Naive thymus-derived CD4-positive, alpha-beta T cell (primary cell): ENCODE measurements at places on chromosomes 7 and 10. TPM values are rescaled to one million over a fixed set of nuclear protein-coding genes. Genes with fewer than 3 reads are reported as not detected.

ITPRIP gene
- total RNA-seq, result 20.2 TPM

- no peaks in the 10 kb centered on the region for H3K36me3 ChIP-seq
- H3K4me1 ChIP-seq, result peaks cover 37% of the 10 kb centered on the region
- H3K27me3 ChIP-seq, result no peaks in the 10 kb centered on the region
- no peak for DNase-seq
- peak overlapping the region; percentile 53 for H3K27ac ChIP-seq
- no peak overlapping the region for H3K4me3 ChIP-seq
These were observed 119.8 kb downstream of the FAM107B start for GRCh38 chr10:14654821-14655382.

MOSPD3 gene
- total RNA-seq, result 8.8 TPM

AP4M1 gene
- 11.2 TPM for total RNA-seq

GSTO1 gene
- total RNA-seq, result 28.1 TPM

GRCh38 chr7:134514663-134515062, 12.7 kb upstream of the AKR1B10 start:
- peak; percentile 32 for DNase-seq
- no peak overlapping the region for H3K27ac ChIP-seq
- H3K36me3 ChIP-seq, result no peaks in the 10 kb centered on the region
- H3K4me1 ChIP-seq, result no peaks in the 10 kb centered on the region
- H3K4me3 ChIP-seq, result no peak overlapping the region

CFAP46 gene
- total RNA-seq, result not detected

MLXIPL gene
- total RNA-seq, result not detected

DNA sequence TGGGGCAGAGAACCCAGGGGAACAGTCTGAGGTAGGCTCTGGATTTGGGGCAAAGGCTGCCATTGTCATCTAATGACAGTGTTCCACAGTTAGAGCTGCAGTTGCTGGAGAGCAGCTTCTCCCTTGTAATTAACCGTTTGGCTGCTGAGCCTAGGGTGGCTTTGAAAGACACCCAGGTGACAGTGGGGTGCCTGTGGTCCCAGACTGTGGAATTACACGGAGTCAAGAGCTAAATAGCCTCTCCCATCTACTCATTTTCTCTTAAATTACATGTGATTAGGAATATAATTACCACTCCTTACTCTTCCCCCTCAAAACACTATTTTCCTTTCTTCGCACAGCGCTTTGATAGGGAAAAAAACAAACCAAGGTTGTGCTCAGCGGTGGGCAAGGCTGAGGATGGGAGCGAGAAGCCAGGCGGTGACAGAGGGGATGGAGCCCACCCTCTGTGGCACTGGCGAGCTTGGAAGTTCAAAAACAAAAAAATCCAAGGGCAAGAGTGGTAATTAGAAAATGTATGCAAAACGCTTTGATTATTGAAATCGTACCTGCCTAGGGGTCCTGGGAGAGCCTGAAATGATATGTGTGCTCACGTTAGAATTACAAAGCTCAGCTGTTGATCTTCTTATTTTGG, 44.1 kb downstream of the BAMBI start:
- no peaks in the 10 kb centered on the region for H3K4me1 ChIP-seq
- no peaks in the 10 kb centered on the region for H3K36me3 ChIP-seq

SPDYE11 gene
- not detected for total RNA-seq

ADAM8 gene
- total RNA-seq, result 21.8 TPM

DNA sequence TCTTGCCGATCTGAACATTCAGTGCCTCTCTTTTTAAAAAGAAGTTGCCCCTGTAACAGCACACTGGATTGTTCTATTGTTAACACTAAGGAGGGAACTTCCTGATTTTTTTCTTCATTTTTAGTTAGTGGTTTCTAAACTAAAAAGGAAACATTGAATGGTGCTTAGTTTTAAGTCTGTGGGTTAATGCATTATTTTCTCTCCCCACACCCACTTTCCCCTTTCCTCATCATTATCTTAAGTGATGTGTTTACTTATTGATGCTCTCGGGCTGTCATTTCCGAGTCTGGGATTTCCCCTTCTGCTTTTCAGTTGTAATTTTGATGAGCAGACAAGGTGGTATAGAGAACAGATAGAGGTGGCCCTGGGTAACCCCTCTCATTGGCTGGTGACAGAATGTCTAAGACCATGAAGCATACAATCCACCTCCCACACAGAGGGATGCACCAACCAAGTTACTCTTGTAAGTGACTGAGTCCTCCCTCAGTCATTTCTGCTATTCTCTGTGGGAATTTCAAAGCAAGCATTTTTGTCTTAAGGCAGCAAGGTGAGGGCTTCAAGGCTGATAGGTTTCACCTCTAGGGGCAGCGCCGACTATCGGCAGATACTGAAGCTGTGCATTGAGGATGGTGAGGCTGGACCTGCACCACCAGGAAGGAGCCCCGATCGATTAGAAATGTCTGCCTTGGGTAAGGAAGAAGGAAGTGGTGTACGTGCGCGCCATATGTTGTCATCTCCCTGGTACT, 49.5 kb downstream of the CHN2 start:
- H3K4me3 ChIP-seq, result no peak overlapping the region
- H3K27me3 ChIP-seq, result no peaks in the 10 kb centered on the region
- no peak for DNase-seq
- H3K27ac ChIP-seq, result no peak overlapping the region
- H3K4me1 ChIP-seq, result peaks cover 7% of the 10 kb centered on the region

CPN1 gene
- not detected for total RNA-seq

- no peak for DNase-seq
- no peaks in the 10 kb centered on the region for H3K36me3 ChIP-seq
- peaks cover 11% of the 10 kb centered on the region for H3K4me1 ChIP-seq
- H3K27ac ChIP-seq, result no peak overlapping the region
- H3K4me3 ChIP-seq, result no peak overlapping the region
These were observed 57.7 kb downstream of the DNAJB6 start for GRCh38 chr7:157394246-157395191.

DNA sequence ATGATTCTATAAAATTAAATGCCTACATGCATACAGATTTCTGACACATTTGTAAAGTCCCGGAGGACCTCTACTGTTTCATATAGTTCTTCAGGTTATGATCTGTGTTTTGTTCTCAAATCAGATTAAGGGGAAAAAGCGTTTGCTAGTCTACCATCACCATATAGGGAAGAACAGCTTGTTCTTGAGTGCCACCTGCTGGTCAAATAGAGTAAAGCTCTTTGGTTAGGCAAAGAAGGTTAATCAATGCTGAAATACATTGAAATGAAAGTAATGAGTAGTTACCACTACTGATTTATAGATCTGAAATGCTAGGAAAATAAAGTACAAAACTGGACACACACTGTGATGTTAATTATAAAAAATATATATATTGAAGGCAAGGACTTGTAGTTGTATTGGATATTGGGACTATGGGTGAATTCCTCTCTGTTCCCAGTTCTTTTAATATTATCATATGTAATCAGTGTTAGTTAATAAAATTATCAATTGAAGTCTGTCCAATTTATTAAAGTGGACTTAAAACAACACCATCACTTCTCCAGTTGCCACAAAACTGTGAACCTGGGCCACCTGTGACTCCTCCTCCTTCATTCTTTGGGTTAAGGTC, 72.6 kb upstream of the PDLIM1 start:
- no peak overlapping the region for H3K27ac ChIP-seq
- H3K27me3 ChIP-seq, result no peaks in the 10 kb centered on the region
- no peaks in the 10 kb centered on the region for H3K4me1 ChIP-seq
- H3K4me3 ChIP-seq, result no peak overlapping the region

MBL2 gene
- total RNA-seq, result not detected

DNA sequence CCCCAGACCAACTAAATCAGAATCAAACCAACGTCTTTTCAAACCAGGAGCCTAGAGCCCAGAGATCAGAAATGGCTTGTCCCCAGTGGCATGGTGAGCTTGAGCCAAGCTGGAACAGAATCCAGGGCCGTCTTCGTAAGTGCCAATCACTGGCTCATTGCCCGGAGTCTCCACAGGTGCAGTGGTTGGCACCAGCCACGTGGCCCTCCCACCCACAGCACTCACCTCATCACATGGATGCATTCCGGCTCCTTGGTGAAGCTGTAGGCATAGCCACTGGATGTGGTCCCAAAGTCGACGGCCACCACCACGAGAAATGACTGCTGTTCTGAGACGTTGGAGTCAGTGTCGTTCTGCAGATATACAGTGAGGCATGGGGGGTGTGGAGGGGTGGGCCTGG, 37.4 kb downstream of the HSPA12A start:
- no peak overlapping the region for H3K27ac ChIP-seq
- no peaks in the 10 kb centered on the region for H3K36me3 ChIP-seq
- no peak overlapping the region for H3K4me3 ChIP-seq
- no peaks in the 10 kb centered on the region for H3K27me3 ChIP-seq

DNA sequence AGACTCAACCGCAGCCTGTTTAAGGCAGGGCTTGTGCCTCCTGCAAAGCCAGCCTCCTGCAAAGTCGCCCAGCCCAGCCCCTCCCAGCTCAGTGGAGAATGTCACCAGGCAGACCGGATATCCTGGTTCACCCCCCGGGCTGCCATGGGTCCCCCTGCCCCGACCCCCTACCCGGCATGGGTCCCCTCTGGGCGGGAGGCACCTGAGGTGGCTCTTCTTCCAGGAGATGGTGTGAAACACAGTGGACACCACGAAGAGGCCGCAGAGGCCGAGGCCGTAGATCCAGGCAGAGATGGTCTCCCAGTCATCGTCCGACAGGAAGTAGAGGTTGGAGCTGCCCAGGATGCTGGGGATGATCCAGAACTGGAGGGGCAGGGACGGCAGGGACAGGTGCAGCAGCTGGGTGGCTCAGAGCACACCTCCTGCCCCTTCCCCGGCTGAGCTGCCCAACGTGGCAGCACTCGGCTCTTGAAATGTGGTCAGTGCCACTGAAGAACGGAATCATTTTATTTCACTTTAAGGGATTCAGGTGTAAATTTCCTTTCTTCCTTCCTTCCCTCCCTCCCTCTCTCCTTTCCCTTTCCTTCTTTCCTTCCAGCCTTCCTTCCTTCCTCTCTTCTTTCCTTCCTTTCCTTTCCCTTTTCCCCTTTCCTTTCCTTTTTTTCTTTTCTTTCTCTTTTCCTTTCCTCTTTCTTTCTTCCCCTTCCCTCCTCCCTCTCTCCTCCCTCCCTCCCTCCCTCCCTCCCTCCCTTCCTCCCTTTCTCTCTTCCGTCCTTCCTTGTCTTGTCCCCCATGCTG, 36.7 kb upstream of the RADIL start:
- H3K4me1 ChIP-seq, result no peaks in the 10 kb centered on the region
- H3K36me3 ChIP-seq, result no peaks in the 10 kb centered on the region
- H3K27me3 ChIP-seq, result no peaks in the 10 kb centered on the region

MAPK8 gene
- total RNA-seq, result 58.3 TPM

DNA sequence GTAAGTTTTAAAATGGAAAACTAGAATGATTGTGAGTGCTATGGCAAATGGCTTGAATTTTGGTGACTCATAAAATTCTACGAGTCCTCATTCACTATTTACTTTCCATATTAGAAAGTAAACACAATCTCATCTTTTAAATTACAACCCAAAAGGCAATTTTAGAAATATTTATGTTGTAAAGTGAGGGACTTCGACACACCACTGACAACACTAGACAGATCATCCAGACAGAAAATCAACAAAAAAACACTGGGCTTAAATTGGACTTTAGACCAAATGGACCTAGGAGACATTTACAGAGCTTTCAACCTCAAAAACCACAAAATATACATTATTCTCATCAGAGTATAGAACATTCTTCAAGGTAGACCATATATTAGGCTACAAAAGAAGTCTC, 30.1 kb downstream of the ZNF277 start:
- H3K4me1 ChIP-seq, result no peaks in the 10 kb centered on the region
- DNase-seq, result no peak
- no peaks in the 10 kb centered on the region for H3K36me3 ChIP-seq
- no peaks in the 10 kb centered on the region for H3K27me3 ChIP-seq
- no peak overlapping the region for H3K4me3 ChIP-seq

DNA sequence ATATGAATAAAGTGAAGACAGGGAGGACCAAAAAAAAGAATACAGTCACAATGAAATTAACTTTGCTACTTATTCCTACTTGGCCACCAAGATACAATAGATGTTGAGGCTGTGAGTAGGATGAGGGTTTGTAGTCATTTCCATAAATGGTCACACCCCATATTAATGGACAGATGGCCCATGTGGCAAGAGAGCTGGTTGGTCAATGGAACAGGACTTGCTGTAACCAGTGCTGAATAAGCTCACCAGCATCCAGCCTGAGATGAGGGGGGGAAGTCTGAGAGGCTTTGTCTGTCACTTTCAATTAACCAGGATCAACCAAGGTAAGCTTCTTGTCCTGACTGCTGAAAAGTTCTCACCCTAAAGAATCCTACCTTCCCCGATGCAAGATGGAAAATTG, 130.4 kb upstream of the KCNMA1 start:
- H3K27ac ChIP-seq, result no peak overlapping the region
- no peaks in the 10 kb centered on the region for H3K4me1 ChIP-seq
- H3K27me3 ChIP-seq, result no peaks in the 10 kb centered on the region
